ENCODE measurements at places on chromosomes 16 and 17.

DNA sequence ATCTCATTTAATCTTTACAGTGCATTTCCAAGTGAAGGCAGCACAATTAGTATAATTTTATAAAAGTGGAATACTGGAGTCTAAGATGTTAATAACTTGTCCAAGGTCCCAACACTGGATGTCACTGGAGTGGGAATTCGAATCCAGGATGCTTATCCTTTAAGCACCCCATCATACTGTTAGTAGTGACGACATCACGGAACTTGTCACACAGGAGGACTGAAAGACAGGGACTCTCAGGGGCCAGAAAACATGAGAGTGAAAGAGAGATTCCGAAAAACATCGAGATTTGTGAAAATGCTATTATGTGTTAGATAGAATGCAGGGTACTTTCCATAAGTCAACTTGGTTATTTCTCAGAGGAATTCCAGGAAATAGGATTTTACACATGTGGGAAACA lies 374.0 kb downstream of the GRIN2A start:
- no peak for DNase-seq

- peak; percentile 19 for DNase-seq
Observed at GRCh38 chr17:2521257-2521656, 9.6 kb upstream of the METTL16 start.

DNA sequence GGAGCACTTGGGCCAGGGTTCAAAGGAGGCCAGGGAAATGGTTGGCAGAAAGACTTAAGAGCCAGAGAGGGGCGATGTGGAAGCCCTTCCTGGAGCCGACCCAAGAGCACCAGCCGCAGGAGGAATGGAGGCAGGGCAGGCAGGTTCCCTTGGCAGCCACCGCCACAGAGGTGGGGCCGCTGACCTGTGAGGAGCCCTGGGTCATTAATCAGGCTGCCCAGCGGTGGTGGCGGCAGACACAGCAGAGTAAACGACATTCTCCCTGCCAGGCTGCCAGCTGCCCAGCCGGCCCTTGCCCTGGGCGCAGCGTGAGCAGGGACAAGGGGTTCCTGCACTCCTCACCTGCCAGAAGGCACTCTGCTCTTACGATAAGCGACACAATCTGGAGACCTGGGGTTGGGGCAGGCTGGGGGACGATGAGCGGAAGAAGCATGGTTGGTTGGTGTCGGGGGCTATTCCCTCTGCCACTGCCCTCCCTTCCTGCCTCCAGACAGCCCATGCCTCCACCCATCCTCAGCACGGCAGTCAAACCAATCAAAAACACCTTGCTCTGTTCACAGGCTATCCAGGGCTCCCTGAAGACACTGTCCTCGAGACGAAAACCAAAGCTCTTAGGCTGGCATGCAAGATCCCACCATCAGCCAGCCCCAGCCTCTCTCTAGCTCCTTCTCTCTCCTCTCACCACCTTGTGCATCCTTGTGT lies 40.9 kb downstream of the PLXDC1 start:
- DNase-seq = no peak

- no peak for DNase-seq
Observed at GRCh38 chr17:60080545-60080944, 1.8 kb upstream of the HEATR6 start.

DNA sequence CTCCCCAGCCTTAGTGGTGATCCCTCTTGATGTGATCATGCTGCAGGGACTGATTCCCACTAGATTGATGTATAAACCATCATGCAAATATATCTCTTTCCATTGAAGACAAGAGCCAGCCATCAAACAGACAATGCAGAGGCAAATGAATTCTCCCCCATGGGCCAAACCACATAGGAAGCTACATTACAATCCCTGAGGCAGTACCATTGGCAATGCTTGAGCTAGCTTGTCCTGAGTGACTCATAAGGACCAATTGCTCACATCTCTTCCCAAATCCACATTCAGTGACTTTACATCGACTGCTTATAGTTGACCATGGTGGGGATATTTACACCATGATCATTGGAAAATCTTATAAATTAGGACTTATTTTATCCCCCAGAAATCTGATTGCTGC lies 242.2 kb downstream of the SHISA9 start:
- DNase-seq = no peak

DNA sequence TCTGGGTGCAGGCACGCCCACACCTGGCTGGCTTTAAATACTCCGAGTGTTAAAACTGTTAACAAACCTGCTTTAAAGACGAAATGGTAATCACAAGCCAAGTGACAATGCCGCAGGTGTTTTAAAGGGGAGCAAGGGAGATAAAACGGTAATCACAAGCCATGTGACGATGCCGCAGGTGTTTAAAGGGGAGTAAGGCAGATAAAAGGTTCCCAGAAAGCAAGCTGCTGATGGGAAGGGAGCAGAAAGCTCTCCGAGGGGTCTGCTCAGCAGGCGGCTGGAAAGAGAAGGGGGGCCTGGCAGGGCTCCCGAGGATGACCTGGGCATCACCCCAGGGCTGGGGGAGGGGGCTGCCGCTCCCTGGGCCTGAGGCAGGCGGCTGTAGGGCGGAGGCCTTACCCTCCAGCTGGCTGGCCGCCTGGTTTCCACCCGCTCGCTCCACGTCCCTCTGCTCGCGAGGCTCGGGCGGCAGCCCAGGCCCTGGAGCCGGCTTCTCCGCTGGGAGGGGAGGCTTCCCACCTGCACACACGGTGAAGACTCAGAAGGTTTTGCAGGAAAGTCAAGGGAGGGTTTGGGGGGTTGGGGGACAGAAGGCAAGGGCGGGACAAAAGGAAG lies 12.1 kb downstream of the NDUFAF8 start:
- no peak for DNase-seq

DNA sequence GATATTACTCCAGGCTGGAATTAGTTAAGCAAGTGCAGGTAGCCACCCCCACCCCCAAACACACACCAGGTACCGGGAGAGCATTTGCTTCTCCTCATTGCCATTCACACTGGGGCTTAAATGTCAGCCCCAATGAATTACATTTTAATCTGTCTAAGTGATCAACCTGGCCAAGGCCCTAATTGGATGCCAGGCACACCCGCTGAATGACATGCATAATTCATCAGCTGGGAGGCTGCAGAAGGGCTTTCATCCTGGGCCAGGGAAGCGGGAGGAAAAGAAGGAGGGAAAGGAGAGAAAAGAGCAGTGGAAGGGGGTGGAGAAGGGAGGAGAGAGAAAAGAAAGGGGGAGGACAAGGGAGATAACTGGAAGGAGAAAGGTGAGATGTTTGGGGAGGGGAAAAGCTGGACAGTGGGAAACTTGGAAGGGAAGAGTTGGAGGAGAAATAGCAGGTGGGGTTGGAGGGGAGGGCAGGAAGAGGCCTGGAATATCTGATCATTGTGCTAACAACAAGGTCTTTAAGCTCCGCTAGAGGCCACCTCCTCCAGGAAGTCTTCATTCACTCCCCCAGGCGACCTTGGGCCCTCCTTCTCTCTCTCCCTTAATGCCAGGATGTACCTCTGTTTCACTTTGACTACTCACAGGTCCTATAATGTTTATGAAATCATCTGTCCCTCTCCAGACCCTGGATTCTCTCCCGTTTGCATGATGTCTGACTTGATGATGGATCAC lies 40.1 kb upstream of the CES5A start:
- no peak for DNase-seq

- no peak for DNase-seq
Observed at GRCh38 chr16:66581246-66581952, 2.1 kb downstream of the CMTM2 start.

DNA sequence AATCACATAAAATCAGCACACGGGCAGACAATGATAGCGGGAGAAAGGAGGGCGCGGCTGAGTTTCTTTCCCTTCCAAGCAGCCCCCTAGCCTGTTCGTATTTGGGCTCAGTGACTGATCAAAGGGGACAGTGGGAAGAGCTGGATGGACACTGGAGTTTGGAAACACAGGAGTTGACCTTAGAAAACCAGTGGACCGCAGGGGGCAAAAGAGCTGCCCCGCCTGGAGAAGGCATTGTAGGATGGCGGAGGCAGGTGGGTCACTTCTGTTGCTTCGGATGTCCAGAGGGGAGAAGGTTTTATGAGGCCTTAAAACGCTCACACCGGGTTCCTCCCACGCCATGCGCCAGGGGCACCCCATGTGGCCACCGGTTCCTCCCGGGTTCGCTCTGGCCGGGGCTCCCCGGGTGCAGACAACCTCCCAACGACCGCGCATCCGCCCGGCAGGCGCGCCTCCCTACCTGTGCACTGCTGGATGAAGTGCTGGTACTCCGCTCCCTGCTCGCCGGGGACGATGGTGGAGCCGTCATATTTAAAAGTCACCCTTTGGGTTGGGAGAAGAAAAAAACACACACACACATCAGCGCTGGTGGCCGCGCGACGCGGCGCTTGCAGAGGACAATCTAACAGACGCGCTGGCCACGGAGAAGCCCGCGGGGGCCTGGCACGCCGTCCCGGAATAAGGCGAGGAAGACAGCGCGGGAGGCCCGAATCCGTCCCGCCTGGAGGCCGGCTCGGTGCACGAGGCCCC lies 662 bp downstream of the COTL1 start:
- DNase-seq = peak; percentile 76

GRCh38 chr17:65022751-65023700 lies 33.5 kb downstream of the GNA13 start:
- DNase-seq = no peak

DNA sequence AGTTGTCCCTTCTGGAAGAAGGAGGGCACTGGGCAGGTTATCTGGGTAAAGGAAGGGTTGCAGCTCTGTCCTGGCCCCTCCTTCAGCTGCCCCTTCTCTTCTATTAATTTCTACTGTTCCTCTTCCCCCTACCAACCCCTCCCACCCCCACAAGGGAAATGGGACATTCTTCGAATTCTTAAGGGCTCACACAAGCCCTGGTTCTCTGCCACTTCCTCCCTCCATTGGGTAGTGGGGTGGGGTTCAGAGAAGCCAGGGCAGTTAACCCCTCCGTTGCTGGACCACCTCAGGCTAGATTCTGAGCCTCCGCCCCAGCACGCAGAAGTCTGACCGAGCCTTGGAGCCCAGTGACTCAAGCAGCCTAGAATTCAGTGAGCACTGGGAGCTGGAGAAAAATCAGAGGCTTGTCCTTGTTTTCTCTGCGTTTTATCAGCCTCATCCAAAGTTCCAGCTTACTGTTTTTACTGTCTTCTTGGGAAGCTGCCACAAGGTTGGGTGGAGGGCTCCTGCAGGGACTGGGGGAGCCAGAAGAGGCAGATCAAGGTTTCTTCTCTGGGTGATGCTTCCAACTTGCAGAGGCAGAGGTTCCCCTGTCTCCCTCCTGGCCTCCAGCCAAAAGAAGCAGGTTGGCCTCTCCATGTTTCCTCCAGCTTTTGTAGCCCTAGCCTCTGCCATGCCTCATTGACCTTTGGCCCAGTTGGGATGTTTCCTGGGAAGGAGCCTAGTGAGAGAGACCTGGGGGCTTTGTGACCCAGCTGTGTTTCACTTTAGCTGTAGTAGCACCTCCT lies 10.2 kb downstream of the LASP1 start:
- no peak for DNase-seq

- peak; percentile 85 for DNase-seq
Observed at GRCh38 chr16:424033-424622, 1.3 kb upstream of the RAB11FIP3 start.

- no peak for DNase-seq
Observed at GRCh38 chr16:8370374-8371270, 219.7 kb downstream of the TMEM114 start.

GRCh38 chr16:81680444-81681275 lies 98.4 kb upstream of the PLCG2 start:
- no peak for DNase-seq

- DNase-seq = no peak
Observed at GRCh38 chr16:79988089-79988488, 387.6 kb upstream of the MAF start.
